ENCODE measurements at places on chromosomes 13 and 19.

DNA sequence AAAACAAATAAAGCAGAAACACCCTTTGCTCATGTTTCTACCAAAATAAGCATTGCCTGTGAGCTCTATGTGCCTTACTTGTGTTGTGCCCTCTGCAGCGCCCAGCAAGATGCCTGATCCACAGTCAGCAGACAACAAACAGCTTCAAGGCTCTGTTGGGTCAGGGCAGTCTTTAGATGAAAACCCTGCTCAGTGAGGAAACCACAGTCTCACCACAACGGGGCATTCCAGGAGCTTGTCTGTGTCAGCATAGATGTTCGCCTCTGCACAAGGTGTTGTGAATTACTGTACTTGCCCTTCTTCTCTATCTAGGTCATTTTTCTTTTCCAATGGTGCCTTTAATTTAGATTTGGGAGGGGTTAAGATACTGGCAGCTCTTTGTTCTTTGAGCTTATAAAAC, 251.9 kb downstream of the COL4A1 start:
- ATAC-seq = no peak

GRCh38 chr19:15254547-15254946, 22.3 kb upstream of the EPHX3 start:
- ATAC-seq = no peak

DNA sequence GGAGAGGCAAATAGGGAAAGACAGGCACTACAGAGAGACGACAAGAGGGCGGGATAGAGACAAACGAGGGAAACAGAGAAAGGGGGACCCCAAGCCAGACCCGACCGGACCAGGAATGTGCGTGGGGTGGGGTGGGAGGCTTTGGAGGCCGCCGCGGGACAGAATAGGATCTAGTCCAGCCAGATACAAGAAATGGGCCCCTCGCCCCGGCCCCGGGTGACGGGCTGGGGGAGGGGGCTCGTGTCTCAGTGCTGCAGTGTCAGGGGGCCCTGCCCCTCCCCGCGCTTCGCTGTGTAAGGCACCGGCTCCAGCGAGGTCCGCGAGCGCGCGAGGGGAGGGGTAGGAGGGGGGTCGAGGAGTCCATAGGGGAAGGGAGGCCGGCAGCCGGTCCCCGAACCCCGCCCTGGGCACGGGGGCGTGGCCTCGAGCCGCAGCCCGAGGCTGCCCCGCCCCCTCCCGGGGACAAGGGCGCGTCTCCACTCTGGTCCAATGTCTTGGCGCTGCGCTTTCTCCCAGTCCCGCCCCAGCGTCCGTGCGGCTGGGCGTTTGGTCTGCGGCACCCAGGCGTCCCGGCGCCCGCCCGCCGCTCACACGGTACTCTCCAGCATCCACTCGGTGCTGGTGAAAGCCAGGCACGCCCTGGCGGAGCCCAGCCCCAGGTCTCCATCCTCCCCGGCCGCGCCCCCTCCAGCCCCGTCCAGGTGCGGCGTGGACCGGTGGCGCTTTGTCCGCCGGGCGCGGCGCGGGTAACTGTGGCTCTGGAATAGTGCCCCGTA, 11.0 kb downstream of the IFNL1 start:
- no peak for ATAC-seq

- no peak for ATAC-seq
Observed at GRCh38 chr13:47019977-47020376, 123.1 kb upstream of the HTR2A start.

GRCh38 chr19:13989487-13989886, 16.6 kb downstream of the RFX1 start:
- no peak for ATAC-seq

DNA sequence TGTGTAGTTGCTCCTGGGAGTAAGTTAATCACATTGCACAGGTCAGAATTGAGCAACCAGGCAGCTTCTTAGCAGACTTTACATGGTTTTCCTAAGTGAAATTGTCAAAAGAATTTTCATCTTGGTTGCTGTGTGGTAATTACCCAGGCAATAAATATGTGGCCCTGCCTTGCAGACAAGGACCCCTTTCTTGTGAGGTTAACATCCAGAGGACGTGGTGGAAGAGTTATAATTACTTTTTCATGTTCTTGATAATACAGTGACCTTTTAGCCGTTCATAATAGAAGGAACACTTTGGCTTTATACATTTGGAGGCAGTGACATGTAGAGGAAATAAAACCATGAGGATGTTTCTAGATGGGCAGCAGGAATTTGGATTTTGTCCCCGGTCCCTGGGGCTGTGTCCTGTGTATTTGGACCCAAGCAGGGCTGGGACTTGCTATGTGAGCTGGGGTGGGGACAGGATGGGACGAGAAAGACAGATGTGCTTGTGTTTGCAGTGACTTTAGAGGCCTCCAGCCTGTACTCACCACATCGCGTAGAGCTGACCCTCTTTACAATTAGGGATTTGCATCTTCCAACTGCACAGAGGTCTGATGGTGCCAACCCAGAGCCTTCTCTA, 156.2 kb downstream of the STK24 start:
- no peak for ATAC-seq
